Activated effector memory CD4-positive, alpha-beta T cell treated with Interleukin-2 at 50 U/mL for 16 hours (primary cell): ENCODE measurements at places on chromosomes 2 and 18.

DNA sequence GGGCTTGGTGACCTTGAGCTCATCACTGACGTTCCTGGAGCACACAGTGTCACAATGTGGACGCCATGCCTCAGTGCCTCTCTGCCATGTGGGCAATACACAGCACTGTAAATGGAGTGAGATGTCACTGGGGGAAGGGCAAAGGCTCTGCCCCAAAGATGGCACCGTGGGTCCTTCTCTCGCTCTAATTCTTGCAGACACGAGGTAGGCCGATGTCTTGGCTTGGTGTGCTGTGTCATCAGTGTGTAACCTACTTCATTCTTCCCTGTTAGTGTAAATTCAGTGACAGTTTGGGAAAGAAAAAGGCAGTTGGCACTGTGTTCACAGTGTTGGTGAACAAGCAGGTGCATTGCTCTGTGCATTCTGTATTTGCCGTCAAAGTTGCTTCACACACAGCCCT, 309.3 kb upstream of the MYT1L start:
- no peak for DNase-seq

DNA sequence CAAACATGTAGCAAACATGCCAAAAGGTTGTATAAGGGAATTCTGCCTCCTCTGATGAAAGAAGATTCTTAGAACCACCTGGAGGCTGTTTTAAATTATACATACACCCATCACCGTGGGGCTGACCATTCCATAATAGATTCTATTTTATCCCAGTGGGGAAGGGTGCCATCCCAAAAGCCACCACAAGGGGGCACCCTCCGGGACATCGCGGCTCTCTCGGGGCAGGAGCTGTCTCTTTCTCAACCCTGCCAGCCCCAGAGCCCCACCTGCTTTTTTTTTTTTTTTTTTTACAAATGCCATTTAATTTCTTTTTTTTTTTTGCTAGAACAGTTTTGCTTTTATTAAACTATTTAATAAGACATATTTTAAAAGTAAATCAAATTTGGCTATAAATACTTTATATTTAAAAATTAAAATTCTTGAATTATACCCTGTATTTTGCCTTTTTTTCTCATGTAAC, 8.6 kb upstream of the MTCL1 start:
- DNase-seq = peak; percentile 64

DNA sequence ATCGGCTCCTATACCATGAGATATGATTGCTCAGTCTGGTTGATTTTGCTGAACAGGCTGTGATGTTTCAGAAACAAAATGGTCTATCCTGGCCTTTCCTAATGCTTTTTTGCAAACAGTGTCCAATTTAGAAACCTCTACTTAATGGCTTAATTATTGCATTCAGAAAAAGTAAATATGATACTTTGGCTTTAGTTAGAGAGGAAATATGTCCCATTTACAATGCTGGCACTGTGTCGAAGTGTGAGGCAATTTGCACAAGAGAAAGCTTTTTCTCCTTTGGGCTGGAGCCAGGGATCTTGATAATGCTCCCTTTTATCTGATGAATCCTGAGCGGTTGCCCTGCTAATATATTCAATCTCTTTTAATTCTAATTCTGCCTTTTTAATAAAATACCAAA, 418.9 kb downstream of the EPHA4 start:
- DNase-seq = no peak

DNA sequence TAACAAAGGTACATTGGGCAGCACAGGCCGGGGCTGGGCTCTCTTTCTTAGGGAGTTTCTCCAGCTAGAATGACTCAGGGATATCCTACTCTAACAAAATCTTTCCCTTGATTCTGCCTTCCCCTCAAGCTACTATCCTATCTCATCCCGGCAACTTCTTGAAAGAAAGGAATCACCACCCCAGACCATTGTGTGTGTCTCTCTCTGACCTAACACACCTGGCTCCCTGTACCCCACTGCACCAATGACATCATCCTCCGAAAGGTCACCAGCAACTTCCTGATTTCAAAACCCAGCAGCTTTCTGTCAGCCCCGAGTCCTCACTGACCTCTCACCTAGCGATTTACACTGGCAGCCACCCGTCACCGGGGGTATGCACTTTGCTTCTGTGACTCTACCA, 72.1 kb upstream of the MAP4K4 start:
- no peak for DNase-seq
